H4 (cell line): ENCODE measurements at places on chromosomes 7 and 10.

DNA sequence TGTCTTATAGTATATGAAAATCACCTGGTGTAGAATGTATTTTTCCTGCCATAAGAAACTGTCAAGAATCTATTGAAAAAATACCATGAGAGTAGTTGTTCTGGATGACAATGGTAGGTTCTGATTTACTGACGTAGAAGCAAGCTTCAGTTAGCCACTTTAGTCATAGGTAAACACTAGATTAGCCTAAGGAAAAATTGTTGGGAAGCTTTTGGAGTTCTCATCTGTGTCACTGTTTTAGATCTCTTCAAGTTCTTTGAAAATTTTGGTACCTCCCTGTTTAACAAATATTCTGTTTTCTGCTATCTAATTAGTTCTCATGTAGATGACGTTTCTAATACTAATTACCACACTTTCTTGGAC lies 131.8 kb downstream of the ADK start:
- DNase-seq = no peak

DNA sequence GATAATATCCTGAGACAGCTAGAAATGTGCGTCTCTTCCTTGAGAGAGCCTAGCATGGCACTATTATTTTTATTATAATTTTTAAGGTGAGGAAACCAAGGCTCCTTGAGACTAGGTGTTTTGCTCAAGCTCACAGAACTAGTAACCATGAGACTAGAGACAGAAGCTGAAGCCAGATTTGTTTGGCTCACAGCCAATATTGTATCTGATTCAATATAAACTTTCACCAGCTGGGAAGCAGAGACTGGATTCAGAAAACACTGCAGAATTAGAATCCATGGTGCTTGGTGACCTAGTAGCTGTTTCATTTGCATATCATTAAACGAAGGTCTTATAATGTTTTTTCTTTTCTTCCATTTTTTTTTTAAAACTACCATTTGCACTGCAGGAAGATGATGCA lies 64.4 kb downstream of the DNAJB9 start:
- no peak for DNase-seq

GRCh38 chr7:11846361-11846955 lies 14.5 kb upstream of the THSD7A start:
- no peak for DNase-seq

- DNase-seq = no peak
Observed at GRCh38 chr10:29877793-29878491, 181.4 kb downstream of the JCAD start.

DNA sequence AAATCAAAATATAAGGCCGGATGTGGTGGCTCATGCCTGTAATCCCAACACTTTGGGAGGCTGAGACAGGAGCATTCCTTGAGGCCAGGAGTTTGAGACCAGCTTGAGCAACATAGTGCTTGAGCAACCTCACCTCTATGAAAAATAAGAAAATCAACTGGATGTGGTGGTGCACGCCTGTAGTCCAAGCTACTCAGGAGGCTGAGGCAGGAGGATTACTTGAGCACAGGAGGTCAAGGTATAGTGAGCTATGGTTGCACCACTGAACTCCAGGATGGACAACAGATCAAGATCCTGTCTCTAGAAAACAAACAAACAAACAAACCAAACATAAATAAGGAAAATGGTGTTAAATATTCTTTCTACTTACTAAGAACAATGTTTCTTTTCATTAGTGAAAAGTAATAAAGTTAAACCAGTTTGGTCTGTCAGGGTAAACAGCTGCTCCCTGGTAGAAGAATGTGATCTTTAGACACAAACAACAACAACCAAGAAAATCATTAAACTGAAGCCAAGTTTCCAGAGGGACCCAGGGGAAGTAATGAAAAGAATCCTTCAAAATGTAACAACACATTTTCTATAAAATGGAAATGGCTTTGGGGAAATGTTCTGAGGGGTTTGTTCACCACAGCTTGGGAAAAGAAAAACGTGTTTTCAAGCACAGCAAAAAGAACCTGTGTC lies 17.5 kb upstream of the BAG3 start:
- DNase-seq = no peak

DNA sequence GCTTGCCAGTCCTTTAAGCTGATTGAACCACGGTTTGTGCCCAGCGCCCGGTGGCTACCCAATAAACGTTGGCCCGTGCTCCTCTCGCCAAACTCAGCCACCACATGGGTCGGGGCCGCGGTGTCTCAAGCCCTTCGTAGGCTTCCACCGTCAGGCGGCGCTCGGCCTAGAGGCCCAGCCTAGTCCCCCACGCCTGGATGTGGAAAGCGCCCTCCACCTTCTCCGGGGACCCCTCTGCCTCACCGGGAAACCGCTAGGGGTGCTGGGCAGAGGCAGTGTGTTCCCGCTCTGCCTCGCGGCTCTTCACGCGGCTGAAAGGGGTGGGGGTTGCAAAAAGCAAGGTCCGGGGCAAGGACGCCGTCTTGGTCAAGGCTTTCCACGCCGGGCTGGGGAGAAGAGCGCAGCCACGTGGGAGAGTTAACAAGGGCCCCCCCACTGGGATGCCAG lies 29.8 kb downstream of the LEP start:
- no peak for DNase-seq

DNA sequence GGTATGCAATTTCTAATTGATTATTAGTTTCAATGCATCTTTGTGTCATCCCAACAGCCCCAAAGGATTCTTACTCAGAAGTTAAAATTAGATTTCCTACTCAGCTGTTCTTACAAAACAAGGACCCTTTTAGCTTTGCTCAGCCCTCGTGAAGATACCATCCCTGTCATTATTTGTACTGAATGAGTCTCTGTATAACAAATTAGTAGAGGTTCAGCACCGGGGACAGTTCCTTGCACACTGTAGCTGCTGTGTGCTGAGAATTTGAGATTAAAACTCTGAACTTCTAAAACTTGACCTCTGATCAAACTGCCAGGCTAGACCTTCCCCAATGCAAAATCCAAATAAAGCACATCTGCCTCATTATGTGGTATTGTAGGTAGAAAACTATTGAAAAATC lies 299.1 kb downstream of the LHFPL3 start:
- no peak for DNase-seq

DNA sequence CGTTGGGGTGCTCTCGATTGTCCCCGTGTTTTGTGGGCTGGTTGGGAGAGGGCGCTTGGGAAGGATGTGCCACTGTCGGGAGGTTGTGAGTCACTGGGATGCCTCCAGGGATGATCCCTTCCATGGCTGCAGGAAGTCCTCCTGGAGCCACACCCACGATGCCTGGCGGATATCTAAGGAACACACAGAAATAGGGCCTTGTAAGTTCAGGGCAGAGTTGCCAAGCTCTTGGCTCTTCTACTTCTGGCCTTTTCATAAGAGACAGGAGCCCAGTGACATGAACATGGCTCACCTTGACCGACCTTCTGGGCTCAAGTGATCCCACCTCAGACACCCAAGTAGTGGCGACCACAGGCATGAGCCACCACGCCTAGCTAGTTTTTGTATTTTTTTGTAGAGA lies 47.6 kb downstream of the ZRANB1 start:
- DNase-seq = no peak
